Posterior cingulate gyrus (tissue), 11 donors: ENCODE measurements at places on chromosomes 3 and 15.

GRCh38 chr3:115974940-115975339 is 351.6 kb downstream of the GAP43 start:
- DNase-seq: no peak

DNA sequence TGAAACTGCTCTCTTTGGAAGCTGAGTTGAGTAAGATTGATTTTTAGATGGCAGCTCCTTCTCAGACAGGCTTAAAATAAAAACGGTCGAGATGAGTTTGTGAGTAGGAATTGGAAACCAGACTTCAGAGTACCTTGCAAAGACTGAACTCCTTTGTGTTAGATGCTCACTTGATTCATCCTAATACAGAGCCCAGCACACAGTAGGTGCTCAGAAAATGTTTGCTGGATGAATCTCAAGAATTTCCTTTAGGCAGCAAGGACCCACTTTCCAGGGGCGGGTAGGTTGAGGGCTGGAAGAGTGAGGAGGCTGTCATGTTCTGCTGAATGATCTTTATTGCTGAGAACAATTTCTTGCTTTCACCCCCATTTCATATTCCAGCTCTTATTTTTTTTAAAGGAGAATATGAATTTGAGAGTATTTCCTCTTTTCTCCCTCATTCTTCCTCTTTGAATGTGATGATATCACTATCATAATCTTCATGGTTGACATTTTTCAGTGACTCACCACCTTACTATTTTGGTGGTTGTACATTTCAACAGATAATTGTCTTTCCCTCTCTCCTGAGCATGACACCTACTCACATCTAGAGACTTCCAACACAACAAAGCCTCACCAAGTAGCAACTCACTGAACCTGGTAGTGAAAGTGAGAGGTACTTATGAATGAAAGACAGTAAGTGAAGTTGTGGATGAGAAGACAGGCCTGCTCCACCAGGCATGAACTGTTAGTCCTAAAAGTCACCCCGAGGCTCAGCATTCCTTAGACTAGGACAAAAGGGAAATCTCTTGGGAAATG is 113.3 kb downstream of the PDCD6IP start:
- DNase-seq: no peak

DNA sequence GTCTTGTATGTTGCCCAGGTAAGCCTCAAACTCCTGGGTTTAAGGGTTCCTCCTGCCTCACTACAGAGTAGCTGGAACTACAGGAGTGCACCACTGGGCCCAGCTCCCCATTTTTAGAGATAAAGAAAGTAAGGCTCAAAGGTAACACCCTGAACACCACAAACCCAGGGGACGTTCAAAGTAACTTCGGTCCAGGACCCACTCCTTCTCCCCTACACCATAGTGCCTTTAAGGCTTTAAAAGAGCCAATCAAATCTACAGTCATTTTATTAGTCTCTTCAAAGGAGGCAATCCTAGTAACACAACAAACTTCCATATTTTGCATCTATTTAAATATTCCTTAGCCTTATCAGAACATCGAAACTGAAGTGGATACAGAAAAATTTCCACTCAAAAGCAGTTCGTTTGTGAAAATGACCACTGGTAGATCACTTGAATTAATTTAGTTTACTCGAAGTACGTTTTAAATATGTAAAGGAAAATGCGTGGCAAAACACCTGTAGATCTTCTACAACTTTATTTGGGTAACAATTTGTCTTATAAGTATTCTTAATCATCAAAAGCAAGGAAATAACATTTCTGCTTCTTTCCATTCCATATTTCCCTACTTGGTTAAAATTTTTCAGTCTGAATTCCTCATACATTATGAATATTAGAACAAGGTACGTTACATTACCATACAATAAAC is 1.8 kb downstream of the STAG1 start:
- no peak for DNase-seq

DNA sequence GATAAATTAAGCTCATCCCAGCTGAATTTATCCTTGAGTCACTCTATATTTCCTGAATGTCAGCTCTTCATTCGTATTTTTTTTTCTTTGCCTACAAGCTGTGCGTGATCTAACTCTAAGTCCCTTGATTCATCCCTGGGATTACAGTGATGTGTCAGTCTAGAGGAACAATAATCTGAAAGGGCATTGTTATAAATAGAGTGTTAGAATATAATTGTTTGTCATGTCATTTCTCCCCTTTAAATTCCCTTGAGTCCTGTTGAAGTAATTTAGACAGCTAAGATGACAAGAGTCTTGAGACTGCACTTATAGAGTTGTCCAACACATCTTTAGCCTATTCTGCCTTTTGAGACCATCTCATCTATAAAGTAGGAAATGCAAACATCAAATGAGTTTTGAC is 621.8 kb downstream of the ZIC1 start:
- no peak for DNase-seq

GRCh38 chr15:99486371-99487336 is 79.1 kb upstream of the MEF2A start:
- DNase-seq: peak; percentile 71

DNA sequence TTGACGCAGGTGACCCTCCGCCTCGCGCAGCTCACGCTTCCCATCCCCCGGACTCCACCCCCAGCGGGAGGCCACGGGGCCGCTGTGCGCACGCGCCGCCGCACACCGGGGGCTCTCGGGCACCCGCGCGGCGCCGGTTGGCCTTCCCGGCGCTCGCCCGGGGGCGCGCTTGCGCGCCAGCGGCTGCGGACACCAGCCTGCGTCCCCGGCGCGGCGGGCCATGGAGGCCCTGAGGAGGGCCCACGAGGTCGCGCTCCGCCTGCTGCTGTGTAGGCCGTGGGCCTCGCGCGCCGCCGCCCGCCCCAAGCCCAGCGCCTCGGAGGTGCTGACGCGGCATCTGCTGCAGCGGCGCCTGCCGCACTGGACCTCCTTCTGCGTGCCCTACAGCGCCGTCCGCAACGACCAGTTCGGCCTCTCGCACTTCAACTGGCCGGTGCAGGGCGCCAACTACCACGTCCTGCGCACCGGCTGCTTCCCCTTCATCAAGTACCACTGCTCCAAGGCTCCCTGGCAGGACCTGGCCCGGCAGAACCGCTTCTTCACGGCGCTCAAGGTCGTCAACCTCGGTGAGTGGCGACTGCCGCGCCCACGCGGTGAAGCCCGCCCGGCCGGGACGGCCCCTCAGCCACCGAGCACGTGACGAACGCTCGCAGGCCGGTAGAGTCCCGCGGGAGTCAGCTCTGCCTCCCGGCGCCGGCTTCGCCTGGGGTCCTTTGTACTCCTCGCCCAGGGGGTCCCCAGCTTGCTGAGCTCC is at the start of gene C15orf61:
C15orf61 (plus strand) TSS at position 103 of the 754 bp plus-strand sequence; CDS start at position 221, 118 bp downstream.
- peak; percentile 78 for DNase-seq

DNA sequence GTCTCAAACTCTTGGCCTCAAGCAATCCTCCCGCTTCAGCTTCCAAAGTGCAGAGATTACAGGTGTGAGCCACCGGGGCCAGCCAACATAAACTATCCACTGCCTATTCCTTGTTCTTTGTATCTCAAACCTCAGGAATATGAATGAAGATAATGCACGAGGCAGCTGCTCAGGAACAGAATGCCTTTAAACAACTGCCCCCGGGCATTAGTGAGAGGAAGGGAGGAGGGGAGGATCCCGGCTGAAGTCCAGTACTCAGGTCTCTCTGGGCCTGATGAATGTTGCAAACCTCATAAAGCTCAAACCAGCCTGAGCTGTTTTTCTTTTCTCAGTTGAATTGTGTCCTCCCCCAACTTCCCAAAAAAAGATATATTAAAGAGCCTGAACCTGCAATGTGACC is 26.9 kb upstream of the MTMR14 start:
- DNase-seq: no peak

- no peak for DNase-seq
Measured at GRCh38 chr3:161821591-161821990, 325.0 kb downstream of the OTOL1 start.
